Sigmoid colon (tissue), 7 donors: ENCODE measurements at places on chromosomes 6 and 20. TPM values are rescaled to one million over a fixed set of nuclear protein-coding genes. Genes with fewer than 3 reads are reported as not detected.

ULBP2 gene
- total RNA-seq = not detected

NMBR gene
- not detected for total RNA-seq

C6orf58 gene
- total RNA-seq = not detected

PAQR8 gene
- 14.0 TPM for total RNA-seq

PCMT1 gene
- 97.0 TPM for total RNA-seq

CNR1 gene
- total RNA-seq = 25.7 TPM

RREB1 gene
- 20.7 TPM for total RNA-seq

HLA-DMB gene
- 25.3 TPM for total RNA-seq

GRCh38 chr20:38303908-38304379 lies at the start of gene BPI:
Gene BPI, plus strand, starts transcription at chr20:38304156. Its CDS starts 68 bp downstream, at chr20:38304224.
- no peaks in the 10 kb centered on the region for H3K36me3 ChIP-seq
- H3K4me1 ChIP-seq = peaks cover 10% of the 10 kb centered on the region
- peak; percentile 66 for DNase-seq
- no peak within 1 kb of the TSS for H3K4me3 ChIP-seq
- no peak within 1 kb of the TSS for H3K27ac ChIP-seq

DNA sequence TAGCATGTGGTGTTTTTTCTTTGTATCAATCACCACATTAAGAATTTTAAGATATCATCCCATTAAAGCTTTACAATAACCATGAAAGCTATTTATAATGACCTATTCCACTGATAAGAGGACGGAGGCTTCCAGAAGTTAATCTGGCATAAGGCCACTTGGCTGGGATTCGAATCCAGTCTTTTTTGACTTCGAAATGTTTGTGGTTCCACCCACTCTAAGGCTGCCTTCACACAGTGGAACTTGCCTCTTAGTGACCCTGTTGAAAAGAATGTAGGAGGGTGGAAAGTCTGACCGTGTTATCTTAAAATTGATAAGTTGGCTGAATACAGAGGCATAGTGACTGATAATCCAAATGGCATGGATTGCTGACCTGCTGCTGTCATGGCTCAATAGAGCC lies 959.7 kb downstream of the KIF16B start:
- no peaks in the 10 kb centered on the region for H3K36me3 ChIP-seq
- no peak overlapping the region for H3K4me3 ChIP-seq

- H3K27ac ChIP-seq = no peak overlapping the region
- no peak overlapping the region for H3K4me3 ChIP-seq
- H3K36me3 ChIP-seq = no peaks in the 10 kb centered on the region
- DNase-seq = peak; percentile 54
- no peaks in the 10 kb centered on the region for H3K27me3 ChIP-seq
These were observed 10.5 kb upstream of the TGM2 start for GRCh38 chr20:38175304-38176180.

DNA sequence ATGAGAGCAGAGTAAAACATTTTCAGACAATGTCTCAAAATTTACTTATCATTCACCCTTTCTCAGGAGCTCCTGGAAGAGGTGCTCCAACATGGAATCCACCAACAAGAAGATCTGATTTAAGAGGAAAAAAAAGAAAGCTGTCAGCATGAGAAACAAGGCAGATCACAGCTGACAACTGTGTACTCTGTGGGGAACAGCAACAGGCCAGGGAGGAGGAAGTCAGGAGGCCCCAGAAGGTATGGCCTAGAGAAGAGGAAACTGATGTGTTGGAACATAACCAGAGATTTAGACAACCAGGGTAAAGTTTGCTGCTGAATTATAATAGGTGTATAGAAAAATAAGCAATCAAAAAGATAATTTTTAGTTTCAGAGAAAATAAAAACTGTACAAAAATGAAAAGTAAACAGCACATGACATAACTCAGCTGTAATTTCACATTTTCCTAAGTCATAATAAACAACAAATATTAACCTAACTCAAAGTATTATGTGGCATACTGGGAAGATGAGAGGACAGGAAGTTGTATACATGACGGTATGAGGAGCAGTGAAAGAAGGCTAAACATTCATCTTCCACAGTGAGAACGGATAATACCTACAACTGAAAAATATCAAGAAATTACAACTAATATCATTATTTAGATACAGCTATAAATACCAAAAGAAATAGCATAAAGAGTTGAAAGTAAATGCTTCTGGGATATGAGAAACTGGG lies 113.6 kb upstream of the EMILIN3 start:
- H3K36me3 ChIP-seq = no peaks in the 10 kb centered on the region
- no peak overlapping the region for H3K27ac ChIP-seq
- no peak for DNase-seq

DNA sequence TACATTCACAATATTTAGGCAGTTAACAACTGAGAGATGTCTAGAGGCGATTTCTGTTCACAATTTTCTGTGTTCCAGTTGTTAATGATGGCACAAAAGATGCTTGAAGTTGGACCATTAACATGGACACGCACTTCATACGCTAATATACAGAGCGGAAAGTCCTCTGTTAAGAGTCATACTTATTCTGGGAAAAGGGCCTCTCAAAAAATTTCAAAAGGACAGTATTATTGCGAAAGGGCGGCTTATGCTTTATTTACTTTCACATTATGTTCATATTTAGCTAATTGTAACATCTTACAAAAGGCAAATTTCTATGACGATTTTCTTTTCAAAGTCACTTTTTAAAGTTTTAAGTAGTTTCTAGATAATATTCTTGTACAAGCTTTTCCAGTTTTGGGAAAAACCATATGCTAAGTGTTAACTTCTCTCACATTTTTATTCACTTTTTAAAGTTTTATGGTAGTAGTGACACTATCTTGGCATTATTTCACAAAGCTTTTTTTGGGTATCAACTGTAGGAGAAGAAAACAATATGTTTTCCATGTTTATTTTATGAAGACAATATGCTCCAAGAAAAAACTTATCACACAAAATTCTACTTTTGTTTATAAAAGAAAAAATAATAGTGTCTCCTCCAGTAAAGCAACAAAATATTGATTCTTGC lies 62.3 kb downstream of the MAP7 start:
- H3K4me1 ChIP-seq = no peaks in the 10 kb centered on the region
- H3K4me3 ChIP-seq = no peak overlapping the region
- DNase-seq = no peak
- H3K27ac ChIP-seq = peak overlapping the region; percentile 12
- no peaks in the 10 kb centered on the region for H3K36me3 ChIP-seq
- no peaks in the 10 kb centered on the region for H3K27me3 ChIP-seq

- no peak overlapping the region for H3K27ac ChIP-seq
- no peaks in the 10 kb centered on the region for H3K27me3 ChIP-seq
- H3K4me3 ChIP-seq = no peak overlapping the region
- H3K4me1 ChIP-seq = peaks cover 13% of the 10 kb centered on the region
These were observed 3.7 kb upstream of the RAET1E start for GRCh38 chr6:149901444-149902140.

- no peak for DNase-seq
- no peaks in the 10 kb centered on the region for H3K4me1 ChIP-seq
- no peaks in the 10 kb centered on the region for H3K36me3 ChIP-seq
- no peaks in the 10 kb centered on the region for H3K27me3 ChIP-seq
- H3K4me3 ChIP-seq = no peak overlapping the region
These were observed 15.2 kb downstream of the TBX18 start for GRCh38 chr6:84749181-84749580.

DNA sequence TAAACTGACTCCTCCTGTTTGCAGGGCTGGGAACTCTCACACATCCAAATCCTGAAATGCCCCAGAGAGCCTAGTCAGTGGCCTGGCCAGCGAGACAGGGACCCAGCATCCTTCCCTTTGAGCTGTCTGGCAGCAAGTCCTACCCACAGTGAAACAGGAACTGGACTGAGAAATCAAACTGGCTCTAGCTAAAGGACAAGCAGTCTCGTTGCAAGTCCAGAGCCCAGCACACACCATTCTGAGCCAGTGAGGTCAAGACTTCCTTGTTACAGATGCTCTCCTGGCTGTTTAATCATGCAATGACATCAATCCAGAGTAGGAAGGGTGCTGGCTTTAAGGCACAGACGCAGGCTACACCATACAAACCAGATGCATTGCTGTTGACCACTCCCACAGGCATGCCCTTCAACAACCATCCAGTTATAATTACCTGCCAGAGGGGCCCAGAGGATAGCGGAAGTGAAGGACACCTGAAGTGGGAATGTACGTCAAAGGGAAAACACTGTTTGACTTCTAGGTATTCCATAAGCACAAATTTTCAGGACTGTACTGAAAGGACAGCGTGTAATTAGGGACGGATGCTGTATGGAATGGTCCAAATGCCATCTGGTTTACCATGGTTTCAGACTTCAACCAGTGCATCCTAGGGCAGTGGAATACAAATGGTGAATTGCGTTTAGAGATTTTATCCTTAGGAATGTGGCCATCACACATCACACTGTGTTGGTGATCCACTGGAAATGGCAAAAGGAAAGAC lies 114.4 kb downstream of the SLC23A2 start:
- H3K36me3 ChIP-seq = no peaks in the 10 kb centered on the region
- no peak overlapping the region for H3K4me3 ChIP-seq
- H3K27me3 ChIP-seq = no peaks in the 10 kb centered on the region
- no peaks in the 10 kb centered on the region for H3K4me1 ChIP-seq
- H3K27ac ChIP-seq = no peak overlapping the region
- no peak for DNase-seq

DNA sequence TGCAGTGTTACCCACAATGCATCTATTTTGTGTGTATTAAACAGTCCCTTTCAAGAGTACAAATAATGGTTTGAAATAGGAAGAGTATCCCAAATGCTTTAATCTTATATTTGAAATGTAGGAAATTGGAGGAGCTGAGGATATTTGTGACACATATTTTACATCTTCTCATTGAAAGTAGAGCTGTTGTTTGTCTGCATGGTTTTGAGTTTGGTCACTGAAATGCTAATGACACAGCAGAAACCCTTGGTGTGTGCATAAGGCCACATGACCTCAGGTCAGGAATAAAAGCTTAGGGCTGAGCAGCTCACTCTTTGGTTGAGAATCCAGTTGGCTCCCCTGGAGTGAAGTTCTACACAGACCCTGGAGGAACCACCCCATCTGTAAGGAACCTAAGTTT lies 49.8 kb downstream of the TPD52L1 start:
- no peaks in the 10 kb centered on the region for H3K27me3 ChIP-seq
- DNase-seq = no peak
- no peaks in the 10 kb centered on the region for H3K36me3 ChIP-seq
- no peak overlapping the region for H3K27ac ChIP-seq

DNA sequence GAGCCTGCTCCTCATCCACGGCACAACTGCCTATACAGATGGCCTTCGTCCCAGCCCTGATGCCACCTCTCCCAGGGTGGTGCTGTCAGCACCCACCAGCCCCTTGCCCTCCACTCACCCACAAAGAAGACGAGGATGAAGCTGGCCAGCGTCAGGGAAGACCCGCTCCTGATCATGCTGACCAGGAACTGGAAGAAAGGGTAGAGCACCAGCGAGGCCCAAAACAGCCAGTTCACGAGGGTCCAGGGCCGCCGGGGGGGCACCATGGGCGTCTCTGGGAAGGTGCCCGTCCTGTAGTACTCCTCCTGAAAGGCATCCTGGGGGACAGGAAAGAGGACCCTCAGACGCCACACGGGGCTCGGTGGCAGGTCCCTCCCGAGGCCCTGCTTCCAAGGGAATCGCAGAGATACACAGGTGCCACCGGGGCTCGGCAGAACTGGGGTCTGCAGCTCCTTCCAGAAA lies 134.5 kb downstream of the AGPAT4 start:
- H3K27me3 ChIP-seq = no peaks in the 10 kb centered on the region
- no peak for DNase-seq
- no peak overlapping the region for H3K27ac ChIP-seq
- no peaks in the 10 kb centered on the region for H3K4me1 ChIP-seq
- no peaks in the 10 kb centered on the region for H3K36me3 ChIP-seq
- no peak overlapping the region for H3K4me3 ChIP-seq

DNA sequence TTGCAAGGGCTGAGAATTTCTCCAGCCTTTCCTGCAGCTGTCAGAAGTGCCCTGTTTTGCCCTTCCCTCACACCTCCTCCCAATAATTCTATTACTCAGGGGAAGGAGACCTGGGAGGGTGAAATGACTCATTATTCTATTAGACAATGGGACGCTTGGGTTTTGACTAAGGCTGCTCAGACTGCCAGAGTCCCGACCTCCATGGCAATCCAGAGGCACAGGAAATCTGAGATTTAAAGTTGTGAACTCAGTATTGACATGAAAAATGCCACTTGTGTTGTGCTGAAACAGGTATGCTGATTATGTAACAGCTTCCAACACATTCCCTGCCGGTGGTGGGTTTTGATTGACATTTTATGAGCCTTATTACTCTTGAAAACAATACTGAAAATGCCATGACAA lies 625.9 kb upstream of the FLRT3 start:
- no peak for DNase-seq
- no peak overlapping the region for H3K4me3 ChIP-seq
- H3K36me3 ChIP-seq = no peaks in the 10 kb centered on the region
- no peaks in the 10 kb centered on the region for H3K27me3 ChIP-seq

DNA sequence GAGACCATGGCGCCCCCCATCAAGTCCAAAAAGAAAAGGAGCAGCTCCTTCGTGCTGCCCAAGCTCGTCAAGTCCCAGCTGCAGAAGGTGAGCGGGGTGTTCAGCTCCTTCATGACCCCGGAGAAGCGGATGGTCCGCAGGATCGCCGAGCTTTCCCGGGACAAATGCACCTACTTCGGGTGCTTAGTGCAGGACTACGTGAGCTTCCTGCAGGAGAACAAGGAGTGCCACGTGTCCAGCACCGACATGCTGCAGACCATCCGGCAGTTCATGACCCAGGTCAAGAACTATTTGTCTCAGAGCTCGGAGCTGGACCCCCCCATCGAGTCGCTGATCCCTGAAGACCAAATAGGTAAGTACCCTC lies 41.7 kb upstream of the NAA20 start:
- peak; percentile 77 for DNase-seq
- peak overlapping the region; percentile 97 for H3K27ac ChIP-seq
- no peaks in the 10 kb centered on the region for H3K27me3 ChIP-seq
- H3K4me1 ChIP-seq = peaks cover 48% of the 10 kb centered on the region
- H3K4me3 ChIP-seq = peak overlapping the region; percentile 58

GRCh38 chr6:156867121-156867520 lies 89.9 kb downstream of the ARID1B start:
- H3K36me3 ChIP-seq = no peaks in the 10 kb centered on the region
- no peaks in the 10 kb centered on the region for H3K27me3 ChIP-seq
- H3K27ac ChIP-seq = no peak overlapping the region
- no peak overlapping the region for H3K4me3 ChIP-seq

DNA sequence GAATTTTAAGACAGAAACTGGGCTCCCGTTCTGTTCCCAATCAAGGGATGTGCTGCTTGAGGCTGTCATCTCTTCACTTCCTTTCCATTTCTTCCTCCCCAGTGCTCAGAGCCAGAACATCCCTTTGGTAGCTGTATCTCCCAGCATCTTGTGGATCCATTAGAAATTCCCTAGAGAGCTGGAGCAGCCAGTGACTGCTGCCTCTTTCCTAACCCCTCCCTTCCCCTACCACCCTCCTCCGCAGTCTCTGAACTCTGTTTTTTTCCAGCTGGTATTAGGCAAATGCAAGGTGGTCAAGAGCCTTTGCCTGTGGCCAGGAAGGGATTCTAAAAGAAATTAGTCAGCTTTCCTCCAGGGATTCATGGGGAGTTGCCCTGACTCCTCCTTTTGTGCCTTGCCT lies 208.0 kb downstream of the EYA2 start:
- H3K4me1 ChIP-seq = no peaks in the 10 kb centered on the region
- no peaks in the 10 kb centered on the region for H3K36me3 ChIP-seq
- no peak overlapping the region for H3K4me3 ChIP-seq
- no peak overlapping the region for H3K27ac ChIP-seq
- peak; percentile 64 for DNase-seq
- no peaks in the 10 kb centered on the region for H3K27me3 ChIP-seq
